ENCODE measurements at places on chromosomes 3 and 15. TPM values are rescaled to one million over a fixed set of nuclear protein-coding genes. Genes with fewer than 3 reads are reported as not detected.

SPG11 gene
- 95.9 TPM for total RNA-seq

CCR3 gene
- not detected for total RNA-seq

PLSCR4 gene
- total RNA-seq, result 54.6 TPM

TRPM7 gene
- 124 TPM for total RNA-seq

SEMA6D gene
- 16.2 TPM for total RNA-seq

HHATL gene
- not detected for total RNA-seq

Measured in osteoblast (primary cell).